ENCODE measurements at places on chromosomes 13 and 19. TPM values are rescaled to one million over a fixed set of nuclear protein-coding genes. Genes with fewer than 3 reads are reported as not detected.

The SF3A2 gene
- total RNA-seq: 21.3 TPM

DNA sequence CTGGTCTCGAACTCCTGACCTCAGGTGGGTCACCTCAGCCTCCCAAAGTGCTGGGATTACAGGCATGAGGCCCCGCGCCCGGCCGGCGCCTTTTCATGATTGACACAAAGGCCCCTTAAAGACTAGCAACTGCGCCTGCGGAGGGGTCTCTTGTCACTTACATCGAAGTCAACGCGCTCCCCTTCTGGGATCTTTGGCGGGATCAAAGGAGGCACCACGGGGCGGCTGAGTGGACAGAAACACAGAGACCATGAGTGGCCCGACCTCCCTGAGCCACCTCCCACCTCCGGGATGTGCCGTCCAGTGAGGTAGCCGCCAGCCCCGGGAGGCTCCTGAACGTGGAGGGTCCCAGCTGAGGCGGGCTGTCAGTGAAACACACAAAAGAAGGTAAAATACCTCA is 7.3 kb downstream of the TNNT1 start:
- no peaks in the 10 kb centered on the region for H3K36me3 ChIP-seq
- peaks cover 15% of the 10 kb centered on the region for H3K27me3 ChIP-seq
- H3K27ac ChIP-seq: no peak overlapping the region

The STARD13 gene
- total RNA-seq: 34.6 TPM

GRCh38 chr13:40612041-40612440 is 54.4 kb downstream of the FOXO1 start:
- no peaks in the 10 kb centered on the region for H3K36me3 ChIP-seq
- no peaks in the 10 kb centered on the region for H3K27me3 ChIP-seq
- no peak overlapping the region for H3K27ac ChIP-seq
- DNase-seq: no peak
- no peaks in the 10 kb centered on the region for H3K4me1 ChIP-seq

DNA sequence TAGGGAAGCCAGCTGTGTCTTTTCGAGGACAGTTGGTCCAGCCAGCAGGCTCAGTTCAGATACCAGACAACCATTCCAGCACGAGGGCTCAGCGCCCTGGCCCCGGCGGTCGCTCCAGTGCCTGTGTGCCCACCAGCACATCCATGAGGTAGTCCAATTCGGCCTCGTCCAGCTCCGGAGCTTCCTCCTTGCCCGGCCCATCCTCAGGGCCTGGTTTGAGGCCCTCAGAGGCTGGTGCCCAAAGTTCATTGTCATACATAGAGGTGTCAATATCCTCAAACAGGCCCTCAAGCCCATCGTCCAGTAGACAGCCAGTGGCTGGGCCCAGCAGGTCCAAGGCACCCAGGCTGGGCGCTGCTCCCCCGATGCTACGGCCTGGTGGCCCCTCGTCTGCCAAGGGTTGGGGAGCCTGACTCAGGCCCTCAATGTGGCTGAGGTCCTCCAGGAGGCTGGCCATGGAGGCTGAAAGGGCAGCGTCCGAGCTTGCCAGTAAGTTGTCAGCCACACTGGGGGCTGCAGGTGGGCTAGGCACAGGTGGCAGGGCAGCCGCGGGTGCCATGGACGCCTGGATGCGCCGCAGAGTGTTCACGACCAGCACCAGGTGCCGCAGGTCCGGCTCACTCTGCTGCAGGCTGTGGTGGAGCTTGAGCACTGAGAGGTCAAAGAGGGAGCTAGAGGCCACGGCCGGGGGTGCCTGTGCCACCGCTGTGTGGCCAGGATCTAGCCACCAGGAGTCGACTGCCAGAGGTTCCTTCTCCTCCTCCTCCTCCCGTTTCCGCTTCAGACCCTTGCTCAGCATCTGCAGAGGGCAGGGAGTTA is 2.8 kb downstream of the SERTAD1 start:
- no peak overlapping the region for H3K4me3 ChIP-seq
- no peak for DNase-seq
- H3K27me3 ChIP-seq: no peaks in the 10 kb centered on the region
- H3K4me1 ChIP-seq: peaks cover 30% of the 10 kb centered on the region
- H3K36me3 ChIP-seq: peaks cover 17% of the 10 kb centered on the region
- peak overlapping the region; percentile 98 for H3K27ac ChIP-seq

The MBD3L3 gene
- total RNA-seq: not detected

The CEACAM3 gene
- not detected for total RNA-seq
